ENCODE measurements at places on chromosomes 1 and 21. TPM values are rescaled to one million over a fixed set of nuclear protein-coding genes. Genes with fewer than 3 reads are reported as not detected.

GRCh38 chr1:97090725-97091124, 369.1 kb downstream of the PTBP2 start:
- ATAC-seq, result no peak

GRCh38 chr1:3049164-3049563, 19.8 kb upstream of the PRDM16 start:
- ATAC-seq, result no peak

DNA sequence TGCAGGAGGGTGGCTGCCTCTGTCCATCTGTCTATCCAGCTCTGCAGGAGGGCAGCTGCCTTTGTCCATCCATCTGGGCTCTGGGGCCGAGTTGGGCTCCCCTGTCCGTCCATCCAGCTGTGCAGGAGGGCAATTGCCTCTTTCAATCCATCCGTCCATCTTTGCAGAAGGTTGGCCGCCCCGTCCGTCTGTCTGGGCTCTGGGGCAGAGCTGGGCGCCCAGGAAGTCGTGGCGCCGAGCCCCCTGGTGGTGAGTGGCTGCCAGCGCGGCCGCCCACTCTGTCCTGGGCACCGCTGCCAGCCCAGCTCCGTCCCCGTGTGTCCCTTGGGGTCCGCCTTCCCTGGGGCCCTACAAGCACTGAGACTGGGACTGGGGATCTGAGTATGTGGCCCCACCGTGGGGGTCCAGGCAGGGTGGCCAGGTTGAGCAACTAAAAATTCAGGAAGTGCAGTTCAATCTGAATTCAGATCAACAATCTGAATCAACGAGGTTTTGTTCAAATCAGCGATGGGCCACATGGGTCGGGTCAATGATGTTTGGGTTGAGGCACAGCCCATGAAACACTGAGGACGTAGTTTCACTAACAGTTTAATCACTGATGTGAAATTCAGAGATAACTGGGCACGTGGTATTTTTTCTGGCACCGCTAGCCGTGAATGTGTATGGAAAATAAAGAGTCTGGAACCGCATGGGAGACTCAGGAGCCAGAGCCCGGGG, 99.1 kb upstream of the ACTRT2 start:
- no peak for ATAC-seq

- ATAC-seq, result no peak
These were observed 4.5 kb downstream of the POLR3C start for GRCh38 chr1:145828367-145829026.

DNA sequence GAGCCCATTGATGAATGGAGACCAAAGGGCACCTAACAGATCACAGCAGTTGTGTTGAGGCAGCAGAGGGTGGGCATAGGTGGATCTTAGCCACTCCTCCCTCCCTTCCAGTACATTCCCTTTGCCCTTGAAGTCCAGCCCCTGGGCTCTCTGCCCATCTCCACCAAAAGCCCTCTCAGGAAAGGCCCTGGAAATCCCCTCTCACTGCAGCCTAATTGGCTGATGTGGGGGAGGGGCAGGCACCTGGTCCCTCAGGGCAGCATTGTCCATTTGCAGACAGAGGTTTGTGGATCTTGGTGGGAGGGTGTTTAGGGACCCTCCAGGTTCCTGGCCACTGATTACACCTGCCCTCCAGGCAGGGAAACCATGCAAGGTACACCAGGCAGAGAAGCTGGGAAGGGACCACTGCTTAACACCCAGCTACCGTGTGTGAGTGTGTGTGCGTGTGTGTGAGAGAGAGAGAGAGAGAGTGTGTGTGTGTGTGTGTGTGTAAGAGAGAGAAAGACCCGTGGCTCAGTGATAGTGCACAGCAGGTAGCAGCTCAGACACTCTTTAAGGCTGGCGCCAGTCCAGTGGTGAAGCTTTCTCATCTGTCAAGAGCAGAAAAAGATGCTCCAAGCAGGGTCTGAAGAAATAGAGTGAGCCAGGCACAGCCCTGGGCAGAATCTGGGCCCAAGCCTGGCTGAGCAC, 71.1 kb downstream of the MATN1 start:
- no peak for ATAC-seq

DNA sequence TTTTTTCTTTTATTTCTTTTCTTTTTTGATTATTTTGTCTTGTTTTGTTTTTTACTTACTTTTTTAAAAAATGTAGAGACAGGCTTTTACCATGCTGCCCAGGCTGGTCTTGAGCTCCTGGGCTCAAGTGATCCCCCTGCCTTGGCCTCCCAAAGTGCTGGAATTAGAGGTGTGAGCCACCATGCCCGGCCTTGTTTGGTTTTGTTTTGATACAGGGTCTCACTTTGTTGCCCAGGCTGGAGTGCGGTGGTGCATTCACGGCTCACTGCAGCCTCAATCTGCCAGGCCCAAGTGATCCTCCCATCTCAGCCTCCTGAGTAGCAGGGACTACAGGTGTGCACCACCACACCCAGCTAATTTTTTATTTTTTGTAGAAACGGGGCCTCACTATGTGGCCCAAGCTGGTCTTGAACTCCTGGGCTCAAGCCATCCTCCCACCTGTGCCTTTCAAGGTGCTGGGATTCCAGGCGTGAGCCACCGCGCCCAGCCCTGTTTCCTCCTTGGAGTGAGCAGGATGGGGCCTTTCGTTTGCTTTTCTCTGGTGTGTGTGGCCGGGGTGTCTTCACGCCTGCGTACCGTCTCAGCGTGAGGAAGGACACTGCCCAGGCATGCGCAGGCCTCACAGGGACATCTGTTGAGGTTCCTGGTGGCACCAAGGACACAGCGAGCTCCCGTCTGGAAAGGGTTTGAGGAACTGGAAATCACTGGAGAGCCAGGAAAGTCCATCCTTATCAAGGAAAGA, 15.5 kb downstream of the SLC45A1 start:
- no peak for ATAC-seq

- peak; percentile 14 for ATAC-seq
These were observed at the start of gene HTR1D for GRCh38 chr1:23217421-23218115. Gene HTR1D (minus strand): TSS chr1:23217502. CDS start chr1:23194219, 23,283 bp downstream.

DNA sequence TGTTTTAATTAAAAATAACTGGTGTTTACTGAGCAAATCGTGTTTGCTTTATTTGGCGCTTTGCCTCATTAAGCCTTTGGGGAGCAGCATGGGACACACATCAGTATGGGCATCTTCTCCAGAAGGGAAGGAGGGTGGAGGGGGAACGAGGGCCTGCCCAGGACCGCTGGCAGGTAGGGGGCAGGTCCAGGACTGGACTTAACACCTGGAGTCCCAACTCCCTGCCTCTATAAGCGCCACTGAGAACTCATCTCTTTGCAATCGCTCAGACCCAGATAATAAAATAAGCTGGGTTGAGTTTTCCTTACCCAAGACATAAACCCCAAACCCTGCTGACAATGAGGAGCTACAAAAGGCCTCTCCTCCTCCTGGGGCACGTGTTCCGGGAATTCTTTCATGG, 15.1 kb downstream of the ABCG1 start:
- ATAC-seq, result no peak

DNA sequence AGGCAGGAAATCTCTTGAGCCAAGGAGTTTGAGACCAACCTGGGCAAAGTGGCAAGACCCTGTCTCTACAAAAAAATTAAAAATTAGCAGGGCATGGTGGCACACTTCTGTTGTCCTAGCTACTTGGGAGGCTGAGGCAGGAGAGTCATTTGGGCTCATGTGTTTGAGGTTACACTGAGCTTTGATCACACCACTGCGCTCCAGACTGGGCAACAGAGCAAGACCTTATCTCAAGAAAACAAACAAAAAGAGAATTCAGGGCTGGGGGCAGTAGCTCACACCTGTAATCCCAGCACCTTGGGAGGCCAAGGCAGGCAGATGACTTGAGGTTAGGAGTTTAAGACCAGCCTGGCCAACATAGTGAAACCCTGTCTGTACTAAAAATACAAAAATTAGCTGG, 17.8 kb upstream of the SLC16A1 start:
- no peak for ATAC-seq

GRCh38 chr21:45145146-45145545, 70.8 kb downstream of the ADARB1 start:
- ATAC-seq, result no peak

DNA sequence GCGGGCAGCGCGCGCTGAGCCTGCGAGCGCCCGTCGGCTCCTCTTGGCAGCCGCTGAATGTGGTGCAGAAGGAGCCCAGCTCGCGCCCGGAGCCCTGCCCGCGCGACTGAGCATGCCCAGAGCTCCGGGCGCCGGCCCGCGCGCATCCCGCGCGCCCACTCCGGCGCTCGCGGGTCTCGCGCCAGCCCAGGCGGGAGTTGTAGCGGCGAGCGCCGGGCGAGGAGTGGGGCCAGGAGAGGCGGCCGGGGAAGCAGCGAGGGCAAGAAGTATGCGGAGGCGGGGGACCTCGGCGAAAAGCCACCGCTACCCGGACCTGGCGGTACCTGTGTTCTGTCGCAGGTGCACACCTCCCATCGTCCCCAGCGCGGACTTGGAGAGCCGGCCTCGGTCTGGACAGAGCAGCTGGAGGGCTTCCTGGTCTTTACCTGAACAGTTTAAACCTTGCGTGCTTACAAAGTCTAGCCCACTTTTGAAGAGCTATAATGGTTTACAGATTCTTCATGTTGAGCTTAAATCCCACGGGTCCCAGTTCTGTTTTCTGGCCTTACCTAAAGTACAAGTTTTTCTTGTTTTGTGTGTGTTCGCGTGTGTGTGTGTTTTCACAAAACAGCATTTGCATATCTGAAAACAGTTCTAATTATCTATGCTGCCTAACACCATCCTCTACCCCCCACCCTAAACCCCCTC, at the start of gene DDAH1:
Gene DDAH1, minus strand, starts transcription at position 61 of the 687 bp plus-strand sequence. CDS start 114 bp downstream, outside the sequence.
- peak; percentile 73 for ATAC-seq

Gene TCP10L
- not detected for total RNA-seq

Gene RHEX
- total RNA-seq, result 0.48 TPM

Gene NFASC
- 12.2 TPM for total RNA-seq

Gene NOC2L
- 68.1 TPM for total RNA-seq

Gene DNM3
- 1.6 TPM for total RNA-seq

Data from esophagus mucosa (tissue), 1 donor.